PC-9 (cell line): ENCODE measurements at places on chromosomes 7 and 10. TPM values are rescaled to one million over a fixed set of nuclear protein-coding genes. Genes with fewer than 3 reads are reported as not detected.

- DNase-seq = no peak
Measured at GRCh38 chr10:78531088-78531487, 497.4 kb downstream of the RPS24 start.

MMP21 gene
- not detected in 2 replicates for total RNA-seq

DNA sequence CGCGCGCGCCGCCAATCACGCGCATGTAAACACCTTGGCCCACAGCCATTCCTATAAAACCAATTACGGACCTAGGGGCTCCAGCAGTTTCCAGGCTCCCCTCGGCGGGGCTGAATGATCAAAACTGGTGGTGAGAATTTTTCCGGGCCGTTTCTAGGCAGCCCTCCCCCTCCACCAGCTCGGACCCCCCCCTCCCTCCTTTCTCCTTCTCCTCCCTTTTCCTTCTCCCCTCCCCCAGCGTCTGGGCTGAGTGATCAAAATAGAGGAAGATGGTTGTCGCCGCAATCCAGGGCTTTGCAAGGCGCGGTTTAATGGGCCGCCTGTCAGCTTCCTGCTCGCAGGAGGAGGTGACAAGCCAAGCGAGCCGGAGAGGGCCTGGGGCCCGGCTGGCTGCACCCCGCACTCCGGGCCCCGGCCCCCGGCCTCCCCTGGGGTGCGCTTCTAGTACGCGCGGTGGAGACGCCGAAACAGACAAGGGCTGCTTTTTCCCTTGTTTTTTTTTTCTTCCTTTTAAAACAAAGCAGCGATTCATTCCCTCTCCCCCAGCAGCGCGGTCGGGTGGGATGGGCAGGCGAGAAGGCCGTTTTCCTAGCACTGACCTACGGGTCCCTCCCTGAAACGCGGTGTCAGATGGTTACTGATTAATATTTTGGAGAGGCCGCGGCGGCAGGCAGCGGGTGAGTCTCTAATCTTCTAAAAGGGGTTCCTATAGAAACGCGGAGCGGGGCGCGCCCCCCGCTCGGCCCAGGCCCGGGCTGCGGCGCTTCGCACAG lies 528 bp upstream of the TNRC18 start:
- DNase-seq = peak; percentile 93

DNA sequence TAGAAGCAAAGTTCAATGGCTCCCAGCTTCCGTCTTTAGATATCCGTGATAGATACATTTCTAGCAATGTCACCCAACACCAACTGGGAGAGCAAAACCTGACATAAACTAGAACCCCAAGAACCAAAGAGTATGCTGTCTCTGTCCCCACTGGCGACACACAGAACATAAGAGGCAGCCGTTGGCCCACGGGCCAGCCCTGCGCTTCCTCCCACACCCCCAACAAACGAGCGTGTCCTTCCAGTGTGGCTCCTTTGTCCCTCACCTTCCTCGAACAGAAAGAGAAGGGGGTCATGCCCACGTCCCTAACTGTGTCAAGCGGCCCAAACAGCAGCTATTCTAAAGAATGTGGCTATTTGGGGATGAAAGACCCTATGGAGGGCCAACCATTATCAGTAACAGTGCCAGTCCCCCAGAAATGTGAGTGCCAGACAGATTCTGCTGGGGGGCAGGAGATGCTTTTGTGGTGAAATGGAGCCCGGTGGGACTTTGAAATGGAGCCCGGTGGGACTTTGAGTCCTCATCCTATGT lies 171.9 kb downstream of the USP6NL start:
- DNase-seq = no peak

INA gene
- total RNA-seq = 20.4 and 20.9 TPM in 2 replicates

GRCh38 chr10:93333278-93333978 lies 148.7 kb downstream of the MYOF start:
- peak; percentile 73 for DNase-seq

ZNF777 gene
- 10.6 and 13.3 TPM in 2 replicates for total RNA-seq
